ENCODE measurements at places on chromosomes 7 and 10.

DNA sequence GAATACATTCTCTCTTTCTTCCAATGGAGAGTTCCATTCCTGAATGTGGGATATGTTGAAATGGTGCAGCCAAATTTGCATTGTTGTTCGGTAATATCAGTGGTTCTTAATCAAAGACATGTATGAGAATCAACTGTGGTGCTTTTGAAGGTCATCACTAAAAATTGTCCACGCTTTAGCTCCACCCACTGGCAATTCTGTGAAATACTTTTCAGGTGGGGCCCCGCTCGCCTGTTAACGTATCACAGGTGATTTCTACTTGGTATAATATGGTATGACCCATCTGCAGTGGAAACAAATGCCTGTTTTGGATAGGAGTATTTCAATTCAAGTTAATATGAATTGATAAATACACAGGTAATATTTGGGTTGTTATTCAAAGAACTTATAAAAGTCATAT lies 178.4 kb downstream of the NSUN6 start:
- DNase-seq: no peak

GRCh38 chr7:34486371-34486770 lies 171.6 kb upstream of the NPSR1 start:
- no peak for DNase-seq

GRCh38 chr10:72254813-72255568 lies 18.7 kb upstream of the DDIT4 start:
- DNase-seq: no peak

GRCh38 chr10:3595736-3596135 lies 189.3 kb downstream of the KLF6 start:
- DNase-seq: no peak

DNA sequence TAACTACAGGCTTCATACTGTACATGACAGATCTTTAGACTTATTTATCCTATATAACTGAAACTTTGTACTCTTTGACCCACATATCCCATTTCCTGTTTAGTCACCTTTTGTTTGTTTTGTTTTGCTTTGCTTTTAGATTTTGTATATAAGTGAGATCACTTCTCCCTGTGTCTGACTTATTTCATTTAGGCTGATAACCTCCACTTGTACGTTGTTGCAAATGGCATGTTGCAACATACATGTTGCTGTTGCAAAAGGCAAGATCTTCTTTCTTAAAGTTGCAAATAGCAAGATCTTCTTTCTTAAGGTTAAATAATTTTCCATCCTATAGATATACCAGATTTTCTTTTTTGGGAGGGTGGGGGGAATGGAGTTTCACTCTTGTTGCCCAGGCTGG lies 341.5 kb downstream of the OTUD1 start:
- DNase-seq: no peak

DNA sequence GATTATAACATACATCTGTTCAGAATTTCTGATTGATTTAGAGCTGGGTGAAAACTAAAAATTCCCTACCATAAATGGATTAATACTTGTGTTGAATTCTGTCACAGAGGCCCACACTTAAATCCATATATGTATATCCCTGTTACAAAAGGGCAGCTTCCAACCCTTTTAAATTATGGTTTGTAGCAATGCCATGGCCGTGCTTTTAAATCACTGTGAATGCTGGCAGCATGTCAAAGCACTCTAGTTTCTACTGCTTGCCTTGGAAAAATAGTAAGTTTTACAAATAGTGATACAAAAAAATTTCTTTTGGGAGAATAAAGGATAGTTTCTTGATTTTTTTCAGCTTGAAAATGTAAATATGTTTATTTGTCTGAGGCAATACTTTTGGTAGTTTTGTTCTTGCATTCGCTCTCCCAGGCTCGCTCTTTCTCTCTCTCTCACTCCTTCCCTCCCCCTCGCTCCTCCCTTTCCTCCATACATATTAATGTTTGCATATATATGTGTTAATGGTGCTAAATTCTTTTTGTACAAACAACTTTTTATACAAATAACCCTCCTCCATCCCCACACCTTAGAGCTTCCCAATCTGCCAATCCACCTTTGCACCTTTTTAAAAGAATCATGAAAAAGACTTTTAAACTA lies 29.8 kb downstream of the TES start:
- DNase-seq: no peak

DNA sequence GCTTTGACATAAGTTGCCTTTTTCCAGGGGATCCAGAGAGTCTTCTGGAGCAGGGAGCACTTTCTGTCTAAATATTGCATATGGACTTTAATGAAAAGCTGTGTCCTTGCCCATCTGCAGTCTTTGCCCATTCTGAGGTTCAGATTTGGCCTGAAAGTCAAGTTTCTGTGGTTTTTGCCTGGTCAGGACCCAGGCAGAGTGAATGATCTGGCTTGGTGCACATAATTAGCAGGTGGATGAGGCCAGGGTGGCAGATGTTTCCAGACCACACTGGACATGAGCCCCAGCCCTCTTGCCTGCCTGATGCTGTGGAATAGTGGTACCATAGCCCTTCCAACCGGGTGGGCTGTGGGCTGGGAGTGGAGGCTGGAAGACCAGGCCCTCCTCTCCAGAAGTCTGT lies 11.0 kb downstream of the HECW1 start:
- DNase-seq: no peak

GRCh38 chr10:119431034-119431772 lies 111.3 kb downstream of the RGS10 start:
- DNase-seq: no peak

GRCh38 chr7:71444130-71444529 lies 312.2 kb downstream of the GALNT17 start:
- DNase-seq: no peak

DNA sequence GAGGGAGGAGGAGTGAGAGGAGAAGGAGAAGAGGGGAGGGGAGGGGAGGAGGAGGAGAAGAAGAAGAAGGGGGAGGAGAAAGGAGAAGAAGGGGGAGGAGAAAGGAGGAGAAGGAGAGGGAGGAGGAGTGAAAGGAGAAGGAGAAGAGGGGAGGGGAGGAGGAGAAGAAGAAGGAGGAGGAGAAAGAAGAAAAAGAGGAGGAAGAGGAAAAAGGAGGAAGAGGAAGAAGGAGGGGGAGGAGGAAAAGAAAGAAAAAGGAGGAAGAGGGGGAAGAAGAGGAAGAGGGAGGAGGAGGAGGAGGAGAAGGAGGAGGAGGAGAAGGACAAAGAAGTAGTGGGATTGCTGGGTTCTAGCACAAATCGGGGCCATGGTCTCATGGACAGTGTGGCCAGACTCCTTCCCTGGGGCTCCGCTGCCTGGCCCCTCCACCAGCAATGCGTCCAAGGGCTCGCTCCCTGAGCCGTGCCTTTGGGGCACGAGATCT lies 4.2 kb upstream of the MAFK start:
- DNase-seq: no peak

GRCh38 chr10:101216207-101217043 lies 12.8 kb downstream of the LBX1 start:
- DNase-seq: no peak

GRCh38 chr10:14389981-14390590 lies 59.4 kb upstream of the FRMD4A start:
- peak; percentile 27 for DNase-seq

DNA sequence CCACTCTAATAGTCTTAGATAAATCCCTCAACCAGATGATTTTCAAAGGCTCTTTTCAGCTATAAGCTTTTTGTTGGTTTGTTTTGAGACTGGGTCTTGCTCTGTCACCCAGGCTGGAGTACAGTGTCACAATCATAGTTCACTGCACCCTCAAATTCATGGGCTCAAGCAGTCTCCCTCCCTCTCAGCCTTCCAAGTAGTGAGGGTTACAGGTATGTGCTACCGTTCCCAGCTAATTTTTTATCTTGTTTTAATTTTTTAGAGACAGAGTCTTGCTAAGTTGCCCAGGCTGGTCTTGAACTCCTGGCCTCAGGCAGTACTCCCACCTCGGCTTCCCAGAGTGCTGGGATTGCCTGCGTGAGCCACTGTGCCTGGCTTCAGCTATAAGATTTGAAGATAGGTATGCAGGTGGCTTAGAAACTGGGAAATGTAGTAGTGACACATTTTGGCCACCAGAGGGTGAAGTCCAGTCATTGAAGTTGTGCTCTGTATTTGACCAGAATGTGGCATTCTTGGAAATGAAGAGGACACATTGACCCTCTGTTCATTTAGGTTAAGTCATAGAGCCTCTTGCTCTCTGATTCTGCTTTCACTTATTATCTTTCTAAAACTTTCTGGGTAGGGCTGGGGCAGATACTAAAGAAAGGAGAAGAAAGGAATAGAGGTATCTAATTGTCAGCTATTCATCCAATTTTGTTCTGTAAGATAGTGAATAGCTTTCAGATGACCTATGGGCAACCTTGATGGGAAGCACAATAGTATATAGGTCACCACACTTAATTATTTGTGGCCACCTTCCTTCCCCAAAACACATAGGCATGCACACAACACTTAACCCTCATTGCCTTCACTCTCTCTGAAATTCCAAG lies 36.0 kb downstream of the R3HCC1L start:
- DNase-seq: no peak

DNA sequence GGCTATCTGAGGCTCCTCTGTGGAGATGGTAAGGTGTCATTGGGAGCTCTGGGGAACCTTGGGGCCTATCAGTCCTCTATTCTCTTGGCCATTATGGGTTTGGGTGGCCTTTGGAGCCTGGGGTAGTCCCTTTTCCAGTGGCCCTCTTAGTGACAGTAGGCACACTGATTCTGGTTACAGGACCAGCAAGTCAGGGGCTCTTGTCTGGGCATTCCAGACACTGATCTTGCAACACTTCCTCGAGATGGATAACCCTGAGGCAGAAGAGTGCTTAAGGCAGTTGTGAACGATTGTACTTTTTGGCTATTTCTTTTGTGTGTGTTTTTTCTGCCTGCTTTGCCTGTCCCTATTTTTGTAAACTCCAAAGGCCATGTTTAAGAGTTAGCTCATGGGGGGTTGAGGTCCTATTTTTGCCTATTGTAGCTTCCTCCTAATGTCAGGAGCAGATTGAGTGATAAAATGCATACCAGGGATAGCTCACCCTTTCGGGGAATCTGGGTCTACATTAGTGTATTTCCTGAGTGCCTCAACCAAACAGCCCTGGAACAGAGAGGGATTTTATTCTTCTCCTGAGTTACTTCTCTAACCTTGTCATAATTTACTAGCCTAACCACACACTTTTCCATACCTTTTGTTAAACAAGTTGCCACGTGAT lies 61.2 kb downstream of the PRKAR2B start:
- no peak for DNase-seq

DNA sequence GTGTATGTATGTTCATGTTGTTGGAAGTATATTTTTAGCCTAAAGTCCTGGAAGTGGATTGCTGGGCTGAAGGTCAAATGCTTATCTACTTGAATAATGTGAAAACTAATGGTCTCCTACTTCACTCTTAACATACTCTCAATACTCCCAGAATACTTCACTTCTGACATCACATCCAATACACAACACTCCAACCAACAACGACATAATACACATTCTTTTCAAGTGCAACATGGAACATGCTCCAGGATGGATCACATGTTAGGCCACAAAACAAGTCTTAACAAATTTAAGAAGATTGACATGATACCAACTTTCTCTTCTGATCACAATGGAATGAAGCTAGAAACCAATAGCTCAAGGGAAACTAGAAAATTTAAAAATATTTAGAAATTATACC lies 126.9 kb upstream of the ADCY1 start:
- no peak for DNase-seq

GRCh38 chr7:157493017-157493416 lies 156.2 kb downstream of the DNAJB6 start:
- DNase-seq: no peak

- peak; percentile 59 for DNase-seq
These were observed at the start of gene NT5C2 for GRCh38 chr10:103193107-103193819. TSS of gene NT5C2 (minus strand) at chr10:103193272. CDS start at chr10:103174958, 18,314 bp downstream.

- DNase-seq: no peak
These were observed 6.7 kb upstream of the MAFK start for GRCh38 chr7:1523844-1524243.

DNA sequence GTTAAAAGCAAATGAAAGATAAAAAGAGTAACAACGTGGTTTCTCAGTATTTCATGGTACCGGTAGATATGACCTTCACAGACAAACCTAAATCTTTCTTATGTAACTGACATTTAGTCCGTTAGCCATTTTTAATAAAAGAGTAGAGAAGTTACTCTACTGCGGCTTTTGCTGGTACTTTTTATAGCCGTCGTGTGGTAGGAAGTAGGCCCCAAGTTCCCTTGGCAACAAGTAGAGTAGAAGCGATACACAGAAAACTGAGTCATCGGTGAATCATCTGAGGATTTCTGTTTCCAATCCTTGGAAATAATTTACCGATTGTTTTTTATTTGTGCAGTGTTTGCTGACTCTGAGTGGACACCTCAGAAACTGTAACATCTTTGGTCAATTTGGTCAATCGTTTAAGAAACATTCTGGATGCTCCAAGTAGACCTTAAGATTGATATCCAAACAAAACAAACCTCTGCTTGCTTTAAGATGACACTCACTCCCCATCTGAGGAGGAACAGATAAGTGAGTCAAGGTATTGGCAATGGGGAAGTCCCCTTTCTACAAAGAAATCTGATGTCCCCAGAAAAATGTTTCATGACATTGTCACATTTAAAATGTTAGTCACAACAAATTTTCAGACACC lies 63.9 kb upstream of the AHR start:
- peak; percentile 49 for DNase-seq

DNA sequence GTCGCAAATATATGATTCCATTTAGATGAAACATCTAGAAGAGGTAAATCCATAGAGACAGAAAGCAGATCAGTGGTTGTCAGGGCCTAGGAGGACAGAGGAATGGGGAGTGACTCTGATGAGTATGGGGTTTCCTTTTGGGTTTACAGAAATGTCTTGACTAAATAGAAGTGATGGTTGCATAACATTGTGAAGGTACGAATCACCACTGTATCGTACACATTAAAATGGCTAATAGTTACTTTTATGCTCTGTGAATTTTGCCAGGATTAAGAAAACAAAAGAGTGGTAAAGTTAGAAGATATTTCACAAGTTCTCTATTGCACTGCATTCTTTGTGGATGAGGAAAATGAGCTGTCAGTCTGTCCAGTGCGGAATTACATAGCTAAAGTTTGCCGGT lies 407.4 kb downstream of the KCNMA1 start:
- no peak for DNase-seq

GRCh38 chr10:63713191-63714144 lies 192.3 kb downstream of the REEP3 start:
- DNase-seq: no peak

DNA sequence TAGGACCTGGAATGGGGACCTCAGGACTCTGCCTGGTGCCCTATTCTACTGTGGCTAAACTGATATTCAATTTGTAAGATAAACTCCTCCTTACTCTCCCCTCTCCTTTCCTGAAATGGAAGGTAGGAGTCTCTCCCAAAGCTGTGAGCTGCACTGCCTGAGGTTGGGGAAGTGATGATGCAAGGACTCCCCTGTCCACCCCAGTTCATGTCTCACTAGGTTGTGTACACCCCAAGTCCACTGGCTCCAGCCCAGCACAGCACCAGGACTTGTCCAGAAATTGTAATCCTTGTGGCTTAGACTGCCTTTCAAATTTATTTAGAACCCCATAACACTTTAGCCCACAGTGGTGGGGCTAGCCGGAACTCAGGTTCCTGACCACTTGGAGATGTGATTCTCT lies 247.2 kb upstream of the CTBP2 start:
- DNase-seq: no peak

- DNase-seq: no peak
These were observed 130.6 kb upstream of the FAM20C start for GRCh38 chr7:61576-62360.

GRCh38 chr7:16939161-16939560 lies 57.4 kb upstream of the AGR3 start:
- DNase-seq: no peak
